GM13977 (cell line): ENCODE measurements at places on chromosomes 4 and X.

DNA sequence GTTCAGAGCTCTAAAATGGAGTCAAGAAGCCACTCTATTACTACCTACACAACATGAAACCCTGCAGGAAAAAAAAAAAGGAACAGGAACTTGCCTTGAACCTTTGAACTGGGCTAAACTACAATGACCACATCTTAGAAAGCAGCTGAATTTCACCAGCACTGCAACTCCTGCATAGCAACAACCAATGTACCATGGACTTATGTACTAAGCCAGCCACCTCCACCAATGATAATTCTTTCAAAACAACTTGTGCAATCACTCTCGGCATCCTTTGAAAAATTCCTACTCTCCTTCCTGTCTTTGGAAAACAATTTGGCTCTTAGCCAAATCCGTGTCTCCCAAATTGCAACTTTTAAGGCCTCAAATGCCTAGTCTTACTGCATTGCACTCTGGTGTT lies 26.8 kb upstream of the FMR1 start:
- DNase-seq: no peak

DNA sequence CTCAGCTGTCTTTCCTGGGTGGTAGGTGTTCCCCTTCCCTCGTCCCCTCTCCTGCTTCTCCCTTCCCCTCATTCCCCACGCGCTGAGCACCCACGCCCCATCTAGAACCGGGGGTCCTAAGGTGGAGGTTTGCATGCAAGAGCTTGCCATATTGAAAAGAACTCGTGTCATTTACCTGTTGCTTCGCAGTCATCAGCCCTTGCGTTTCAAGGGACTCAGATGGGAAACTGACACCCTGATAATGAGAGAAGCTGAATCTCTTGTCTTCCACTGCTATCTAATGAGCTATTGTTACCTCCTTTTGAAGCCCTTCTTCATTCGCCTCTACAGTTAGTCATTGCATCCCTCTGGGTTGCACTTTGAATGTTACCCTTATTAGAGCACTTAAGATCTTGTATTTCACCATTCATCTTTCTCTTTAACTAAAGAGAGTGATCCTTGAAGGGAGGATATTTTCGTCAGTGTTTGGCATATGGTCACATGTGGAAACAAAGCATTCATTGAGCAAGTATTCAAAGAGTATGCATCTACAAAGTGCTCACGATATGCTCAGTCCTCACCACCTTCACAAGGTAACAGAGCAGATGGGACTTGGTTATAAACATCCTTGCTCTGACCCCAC lies 25.7 kb downstream of the ARL9 start:
- no peak for DNase-seq

GRCh38 chrX:7143941-7144525 lies 3.5 kb upstream of the STS start:
- DNase-seq: no peak

GRCh38 chrX:2549876-2550275 lies 49.1 kb upstream of the DHRSX start:
- DNase-seq: no peak

DNA sequence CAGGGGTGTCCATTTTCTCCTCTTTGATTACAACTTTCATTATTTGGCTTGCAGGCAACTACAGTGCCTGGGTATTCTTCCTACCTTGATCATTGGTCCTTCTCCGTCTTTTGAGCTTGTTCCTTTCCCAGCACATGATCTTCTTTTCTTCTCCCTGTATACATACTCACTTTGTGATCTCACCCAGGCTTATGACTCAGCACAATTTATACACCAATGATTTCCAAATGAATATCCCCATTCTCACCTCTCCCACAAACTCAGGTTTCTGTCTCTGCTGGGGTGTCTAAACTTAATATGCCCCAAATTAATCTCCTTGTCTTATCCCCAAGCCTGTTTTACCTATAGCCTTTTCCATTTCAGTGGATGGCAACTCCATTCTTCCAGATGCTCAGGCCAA lies 19.5 kb upstream of the C4orf54 start:
- no peak for DNase-seq

DNA sequence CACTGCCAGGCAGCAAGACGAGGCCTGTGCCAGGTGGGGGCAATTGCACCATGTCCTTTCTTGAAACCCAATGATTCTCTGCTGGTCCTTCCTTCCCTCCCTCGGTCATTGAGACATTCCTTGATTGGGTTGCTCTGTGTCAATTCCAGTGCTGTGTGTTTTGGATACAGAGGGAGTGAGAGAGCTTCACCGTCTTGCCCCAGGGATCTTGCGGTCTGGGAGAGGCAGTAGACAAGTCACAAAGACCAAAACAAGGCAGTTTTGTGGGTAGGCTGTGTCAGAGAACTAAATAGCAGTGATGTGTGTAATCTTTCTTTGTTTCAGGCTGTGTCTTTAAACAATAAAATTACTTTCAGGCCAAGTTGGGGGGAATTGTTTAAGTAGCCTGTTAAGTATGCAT lies 38.8 kb upstream of the TADA2B start:
- DNase-seq: no peak

GRCh38 chrX:47169273-47169672 lies 24.3 kb downstream of the RBM10 start:
- DNase-seq: no peak

- no peak for DNase-seq
Measured at GRCh38 chr4:184598753-184599491, 50.3 kb downstream of the CASP3 start.

- DNase-seq: no peak
Measured at GRCh38 chr4:189237340-189237739, 703.3 kb upstream of the FRG1 start.

GRCh38 chr4:13411942-13412341 lies 72.2 kb downstream of the RAB28 start:
- no peak for DNase-seq

DNA sequence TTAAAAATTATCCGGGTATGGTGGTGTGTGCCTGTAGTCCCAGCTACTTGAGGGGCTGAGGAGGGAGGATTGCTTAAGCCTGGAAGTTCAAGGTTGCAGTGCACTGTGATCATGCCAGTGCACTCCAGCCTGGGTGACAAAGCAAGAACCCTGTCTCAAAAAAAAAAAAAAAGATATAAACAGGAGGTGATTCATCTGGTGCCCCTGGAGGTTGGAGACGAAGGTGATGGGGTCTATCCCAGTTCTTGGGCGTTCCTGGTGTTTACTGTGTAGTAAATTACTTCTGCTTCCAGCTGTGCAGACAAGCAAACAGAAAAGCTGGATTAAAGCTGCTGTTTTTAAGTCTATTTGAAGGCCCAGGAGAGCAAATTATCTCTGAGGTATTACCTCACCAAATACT lies 19.9 kb downstream of the GPKOW start:
- no peak for DNase-seq

DNA sequence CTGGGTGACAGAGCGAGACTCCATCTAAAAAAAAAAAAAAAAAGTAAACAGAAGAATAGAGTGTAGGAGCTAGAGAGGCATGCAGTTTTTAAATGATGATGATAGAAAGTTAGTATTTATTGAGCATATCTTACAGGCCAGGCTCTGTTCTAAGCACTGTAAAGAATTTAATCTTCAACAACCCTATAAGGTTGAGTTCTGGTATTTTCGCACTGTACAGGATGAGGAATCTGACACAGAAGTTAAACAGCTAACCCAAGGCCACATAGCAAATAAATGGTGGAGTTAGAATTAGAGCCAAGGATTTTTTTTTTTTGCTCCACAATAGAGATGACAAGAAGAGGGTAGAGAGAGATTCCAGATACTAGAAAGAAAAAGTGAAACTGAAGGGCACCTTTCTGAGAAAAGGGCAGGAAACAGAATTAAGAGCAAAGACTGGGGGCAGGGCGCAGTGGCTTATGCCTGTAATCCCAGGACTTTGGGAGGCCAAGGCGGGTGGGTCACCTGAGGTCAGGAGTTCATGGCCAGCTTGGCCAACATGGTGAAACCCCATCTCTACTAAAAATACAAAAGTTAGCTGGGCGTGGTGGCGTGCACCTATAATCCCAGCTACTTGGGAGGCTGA lies 56.1 kb downstream of the KLHL5 start:
- no peak for DNase-seq

DNA sequence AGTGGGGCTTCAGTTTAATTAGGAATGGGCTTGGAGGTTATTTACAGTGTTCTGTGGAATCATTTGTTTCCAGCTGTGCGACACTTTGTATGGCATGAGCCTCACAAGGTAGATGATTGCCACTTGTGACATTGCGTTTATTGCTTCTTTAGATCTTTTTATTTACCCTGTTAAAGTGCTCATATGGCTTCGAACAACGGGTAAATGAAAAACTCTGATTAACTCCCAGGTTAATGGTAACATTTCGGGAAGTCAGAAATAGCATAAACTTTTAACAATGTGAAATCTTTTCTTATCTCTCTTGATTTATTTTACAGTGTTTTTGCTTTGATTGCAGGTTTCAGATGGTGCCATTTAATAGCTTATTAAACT lies 494.3 kb downstream of the IDS start:
- DNase-seq: no peak

- DNase-seq: no peak
Measured at GRCh38 chr4:127251423-127251822, 381.3 kb upstream of the INTU start.

DNA sequence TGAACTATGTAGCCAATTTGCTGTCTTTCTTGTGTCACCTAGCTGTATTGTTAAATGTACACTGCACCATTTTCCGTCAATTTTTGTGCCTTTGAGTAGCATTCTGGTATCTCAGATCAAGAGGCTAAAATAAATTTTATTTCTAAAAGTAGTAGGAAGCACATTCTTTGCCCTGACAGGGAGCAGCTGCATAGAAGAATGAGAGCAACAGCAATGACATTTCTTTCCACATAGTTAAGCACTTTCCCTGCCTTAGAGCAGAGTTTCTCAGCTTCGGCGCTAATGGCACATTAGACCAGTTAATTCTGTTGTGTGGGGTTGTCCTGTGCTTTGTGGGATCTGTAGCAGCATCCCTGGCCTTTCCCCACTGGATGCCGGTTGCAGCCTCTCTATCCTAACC lies 173.9 kb downstream of the CHIC2 start:
- DNase-seq: no peak

- DNase-seq: peak; percentile 88
Measured at GRCh38 chr4:13544606-13545393, 492 bp upstream of the NKX3-2 start.

- no peak for DNase-seq
Measured at GRCh38 chr4:144463236-144463635, 182.7 kb upstream of the HHIP start.

GRCh38 chr4:109648266-109648996 lies 54.8 kb downstream of the CASP6 start:
- DNase-seq: peak; percentile 38

GRCh38 chr4:78767350-78767749 lies 8.8 kb upstream of the BMP2K start:
- DNase-seq: no peak

GRCh38 chr4:15958562-15958961 lies 4.4 kb downstream of the FGFBP2 start:
- DNase-seq: no peak

GRCh38 chrX:68420559-68420958 lies 12.7 kb downstream of the OPHN1 start:
- no peak for DNase-seq

- no peak for DNase-seq
Measured at GRCh38 chr4:57639561-57640382, 529.6 kb upstream of the IGFBP7 start.

- DNase-seq: no peak
Measured at GRCh38 chr4:163201358-163201757, 34.7 kb upstream of the NAF1 start.

GRCh38 chrX:128616933-128617332 lies 564.7 kb upstream of the ACTRT1 start:
- DNase-seq: no peak

DNA sequence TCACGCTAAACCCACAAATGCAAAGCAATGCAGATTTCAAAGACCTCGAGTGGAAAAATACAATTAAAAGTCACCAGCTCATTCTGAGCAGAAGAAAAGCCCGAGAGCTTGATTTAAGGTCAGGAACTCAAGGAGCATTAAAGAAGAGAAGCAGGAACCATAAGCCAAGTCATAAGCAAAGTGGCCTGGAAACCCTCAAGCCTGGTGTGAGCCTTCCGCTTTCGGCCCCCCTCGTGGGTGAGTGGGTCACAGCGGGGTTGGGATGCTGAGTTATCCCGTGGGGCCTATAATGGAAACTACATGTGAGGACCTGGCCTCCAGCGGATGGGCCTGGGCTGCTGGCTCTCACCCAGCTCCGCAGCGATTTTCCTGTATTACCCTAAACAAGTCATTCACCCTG lies 504.3 kb downstream of the RAB28 start:
- DNase-seq: no peak

DNA sequence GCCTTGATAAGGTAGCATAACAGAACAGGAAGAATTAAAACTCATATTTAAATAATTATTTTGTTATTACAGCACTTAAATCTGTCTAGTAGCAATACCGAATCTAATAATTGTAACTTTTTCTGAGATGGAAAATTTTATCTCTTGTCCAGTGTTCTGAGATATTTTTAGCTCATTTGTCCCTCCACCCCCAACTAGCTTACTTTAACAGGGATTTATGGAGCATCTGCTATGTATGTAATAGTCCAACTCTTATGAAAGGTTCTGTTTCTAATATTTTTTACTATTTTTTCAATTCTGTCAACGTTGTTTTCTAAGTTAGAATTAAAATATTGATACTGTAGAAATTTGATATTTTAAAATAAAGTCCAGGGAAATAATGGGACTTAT lies 38.2 kb upstream of the NUDT6 start:
- no peak for DNase-seq

DNA sequence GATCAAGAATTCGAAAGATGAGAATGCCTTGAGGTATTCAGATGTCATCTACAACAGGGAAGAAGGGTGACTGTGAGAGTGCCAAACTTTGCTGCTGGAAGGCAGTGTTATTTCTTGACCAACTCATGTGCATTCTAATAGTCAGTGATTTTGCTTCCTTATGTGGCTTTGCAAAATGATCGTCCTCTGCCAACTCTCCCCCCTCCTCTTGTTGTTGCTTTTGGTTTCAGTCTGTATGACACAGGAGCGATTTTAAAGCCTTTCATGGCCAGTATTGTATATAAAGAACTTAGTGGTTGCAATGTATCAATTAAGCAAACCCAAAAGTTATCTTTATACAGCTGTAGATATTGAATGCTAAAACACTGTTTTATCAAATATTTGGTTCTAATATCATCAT lies 379.1 kb downstream of the IL1RAPL1 start:
- DNase-seq: no peak

- no peak for DNase-seq
Measured at GRCh38 chr4:36944232-36944631, 300.3 kb upstream of the NWD2 start.

GRCh38 chr4:139018501-139018900 lies 2.9 kb downstream of the NOCT start:
- no peak for DNase-seq

- no peak for DNase-seq
Measured at GRCh38 chr4:100816436-100817045, 298.7 kb upstream of the EMCN start.

- DNase-seq: no peak
Measured at GRCh38 chr4:39045827-39046221, 13.6 kb upstream of the TMEM156 start.

- no peak for DNase-seq
Measured at GRCh38 chrX:149830192-149830873, 48.6 kb downstream of the MAGEA9 start.

DNA sequence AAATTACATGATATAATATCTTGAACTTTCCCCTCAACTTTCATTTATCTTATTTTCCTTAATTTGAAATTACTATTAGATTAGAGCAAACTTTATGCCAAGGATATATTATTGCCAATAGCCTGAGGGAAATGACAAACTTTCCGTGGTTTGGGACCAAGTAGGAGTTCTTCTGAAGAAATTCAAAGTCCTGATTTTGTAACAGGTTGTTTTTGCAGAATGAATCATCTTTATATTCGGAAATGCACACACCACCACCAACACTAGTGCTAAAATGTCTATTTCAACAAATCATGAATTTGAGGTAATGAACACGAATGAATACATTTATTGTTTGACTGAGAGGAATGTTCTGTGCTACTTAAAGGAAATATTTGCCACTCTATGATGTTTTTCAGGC lies 226.7 kb downstream of the GRIA2 start:
- no peak for DNase-seq
